ENCODE measurements at places on chromosomes 12 and 14.

DNA sequence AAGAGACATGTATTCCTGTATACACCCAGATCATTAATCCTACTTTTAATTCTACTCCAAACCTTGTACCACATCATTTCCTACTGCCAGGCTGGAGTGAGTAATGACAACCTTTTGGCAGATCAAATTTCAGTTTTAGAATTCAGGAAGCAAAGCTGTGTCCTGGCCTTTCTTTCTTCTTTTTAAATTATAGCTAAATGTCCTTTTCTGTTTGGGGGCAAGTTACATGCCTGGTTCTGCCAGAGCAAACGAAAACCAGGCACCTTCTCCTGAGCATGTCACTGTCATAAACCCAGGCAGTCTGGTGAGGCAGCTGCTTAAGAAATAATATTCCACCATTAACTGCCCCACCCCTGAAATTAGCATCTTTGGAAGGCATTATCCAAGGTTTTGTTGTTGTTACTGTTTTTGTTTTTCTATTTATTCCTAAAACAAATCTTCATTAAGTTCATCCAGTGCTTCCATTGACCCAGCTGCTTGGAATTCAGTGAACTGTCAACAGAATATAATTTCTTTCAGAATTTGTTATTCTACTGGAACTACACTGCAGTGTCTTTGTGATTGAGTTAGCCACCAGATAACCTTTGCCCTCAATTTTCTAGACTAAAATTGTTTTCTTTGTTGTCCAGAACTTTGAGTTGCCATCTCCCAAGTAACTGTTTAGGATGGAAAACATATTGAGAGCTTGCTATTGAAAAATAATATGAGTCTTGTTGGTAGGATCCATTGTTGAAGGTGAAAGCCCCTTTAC, 33.2 kb downstream of the SAMD4A start:
- peak; percentile 32 for DNase-seq

- no peak for DNase-seq
Observed at GRCh38 chr12:131774576-131775391, 53.4 kb upstream of the MMP17 start.

DNA sequence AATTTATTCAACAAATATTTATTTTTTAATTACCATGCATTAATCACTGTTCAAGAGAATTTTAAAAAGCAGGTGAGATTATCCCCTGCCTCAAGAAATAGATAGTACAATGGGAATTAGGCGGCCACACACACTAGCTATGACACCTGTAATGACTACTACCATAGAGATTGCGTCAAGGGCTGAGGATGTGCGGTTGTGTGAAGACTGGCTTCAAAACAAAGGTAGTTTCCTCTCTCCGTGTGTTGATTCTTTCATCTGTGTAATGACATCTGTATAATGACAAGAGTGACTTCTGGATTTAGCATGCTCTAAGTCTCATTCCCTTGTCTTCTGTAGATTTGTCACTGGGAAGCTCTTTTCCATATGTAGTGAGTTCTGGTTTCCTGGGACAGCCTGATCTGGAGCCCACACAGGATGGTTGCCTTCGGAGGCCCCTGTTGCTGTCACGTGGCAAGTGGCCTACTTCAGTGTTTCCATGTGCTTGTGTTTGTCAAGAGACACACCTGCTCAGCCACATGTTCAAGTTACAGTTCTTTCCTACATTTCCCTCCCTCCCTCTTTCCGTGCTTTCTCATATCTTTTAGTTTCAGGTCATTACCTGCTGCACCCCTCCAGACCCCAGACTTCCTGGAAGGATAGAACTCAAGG, 64.3 kb downstream of the GALNT8 start:
- DNase-seq = no peak

DNA sequence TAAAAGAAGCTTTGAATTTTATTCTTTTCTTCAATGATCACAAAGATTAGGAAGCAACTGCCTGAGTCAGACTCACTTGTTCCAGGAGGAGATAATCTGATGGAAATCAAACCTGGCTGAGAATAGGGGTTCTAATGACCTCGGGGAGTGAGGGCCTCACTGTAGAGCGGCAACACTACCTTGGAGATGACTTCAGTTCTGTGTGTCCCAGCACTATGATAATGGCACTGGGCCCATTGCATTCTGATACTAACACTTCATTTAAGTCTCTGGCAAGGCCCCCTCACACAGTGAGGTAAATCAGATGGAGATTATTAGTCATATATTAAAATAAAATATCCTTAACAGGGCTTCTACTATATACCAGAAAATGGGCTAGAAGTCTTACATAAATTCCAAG, 233.3 kb upstream of the EGLN3 start:
- DNase-seq = no peak

DNA sequence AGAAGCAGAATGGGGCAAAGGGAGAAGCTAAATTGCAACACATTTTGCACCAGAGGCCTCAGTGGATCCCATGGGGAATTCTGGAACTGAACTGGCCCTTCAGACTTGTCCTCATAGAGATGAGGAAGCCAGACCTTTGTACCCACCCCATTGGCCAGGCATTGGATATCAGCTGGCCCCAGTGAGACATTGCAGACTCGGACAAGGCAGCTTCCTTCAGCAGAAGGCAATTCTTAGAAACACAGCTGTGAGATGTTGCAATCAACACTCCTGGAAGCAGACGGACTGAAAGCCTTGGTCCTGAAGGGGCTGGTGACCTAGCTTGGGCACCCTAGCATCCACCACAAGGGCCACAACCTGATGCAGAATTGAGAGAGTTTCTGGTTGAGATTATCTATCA, 218.1 kb downstream of the MSRB3 start:
- peak; percentile 35 for DNase-seq

DNA sequence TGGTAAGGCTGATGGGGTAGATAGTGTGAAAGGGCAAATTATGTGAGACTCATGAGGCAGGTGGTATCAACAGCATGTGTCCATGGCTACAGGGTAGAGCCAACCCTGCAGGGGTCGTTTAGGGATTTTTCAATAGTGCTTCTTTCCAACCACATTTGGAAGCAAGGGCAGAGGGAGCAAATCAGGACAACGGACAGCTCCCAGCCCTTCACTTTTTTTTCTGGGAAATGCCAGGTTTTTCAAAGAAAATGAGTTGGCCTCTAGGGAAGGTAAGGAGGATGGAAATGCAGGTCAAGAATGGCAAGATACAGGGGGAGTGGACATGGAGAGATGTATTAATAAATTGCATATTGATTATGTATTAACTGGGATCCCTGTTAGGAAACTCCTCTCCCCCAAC, 4.9 kb upstream of the CMA1 start:
- no peak for DNase-seq

GRCh38 chr12:96078231-96079135, 43.1 kb upstream of the LTA4H start:
- no peak for DNase-seq

GRCh38 chr12:9615420-9616136, 7.9 kb upstream of the KLRB1 start:
- DNase-seq = no peak

- DNase-seq = no peak
Observed at GRCh38 chr12:130863298-130863697, 8.6 kb upstream of the RAN start.

GRCh38 chr12:50597200-50598195, 92.7 kb downstream of the DIP2B start:
- DNase-seq = peak; percentile 67

- DNase-seq = no peak
Observed at GRCh38 chr12:112971248-112971647, 7.1 kb upstream of the OAS2 start.

GRCh38 chr12:108717243-108717642, 14.1 kb downstream of the CORO1C start:
- no peak for DNase-seq

DNA sequence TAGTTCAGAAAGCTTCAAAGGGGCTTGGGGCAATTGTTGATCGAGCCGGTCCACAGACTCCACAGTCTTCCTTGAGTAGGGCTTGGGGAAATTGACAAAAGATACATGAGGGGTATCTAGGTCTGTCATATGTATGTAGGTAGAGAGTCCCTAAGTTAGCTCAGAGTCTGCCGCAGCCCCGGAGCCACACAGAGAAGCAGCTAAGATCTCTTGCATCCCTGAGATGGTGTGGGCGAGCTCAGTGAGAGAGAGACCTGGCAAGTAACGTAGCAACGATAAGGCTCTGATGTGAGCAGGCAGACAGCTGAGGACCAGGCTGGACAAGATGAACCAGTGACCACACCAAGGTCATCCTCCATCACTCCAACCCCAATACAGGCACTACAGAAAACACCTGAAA, 297.6 kb downstream of the TMEM132D start:
- DNase-seq = no peak

GRCh38 chr14:75725481-75725880, 64.4 kb downstream of the TTLL5 start:
- DNase-seq = no peak

- no peak for DNase-seq
Observed at GRCh38 chr12:110739488-110739887, 3.2 kb downstream of the PPP1CC start.

DNA sequence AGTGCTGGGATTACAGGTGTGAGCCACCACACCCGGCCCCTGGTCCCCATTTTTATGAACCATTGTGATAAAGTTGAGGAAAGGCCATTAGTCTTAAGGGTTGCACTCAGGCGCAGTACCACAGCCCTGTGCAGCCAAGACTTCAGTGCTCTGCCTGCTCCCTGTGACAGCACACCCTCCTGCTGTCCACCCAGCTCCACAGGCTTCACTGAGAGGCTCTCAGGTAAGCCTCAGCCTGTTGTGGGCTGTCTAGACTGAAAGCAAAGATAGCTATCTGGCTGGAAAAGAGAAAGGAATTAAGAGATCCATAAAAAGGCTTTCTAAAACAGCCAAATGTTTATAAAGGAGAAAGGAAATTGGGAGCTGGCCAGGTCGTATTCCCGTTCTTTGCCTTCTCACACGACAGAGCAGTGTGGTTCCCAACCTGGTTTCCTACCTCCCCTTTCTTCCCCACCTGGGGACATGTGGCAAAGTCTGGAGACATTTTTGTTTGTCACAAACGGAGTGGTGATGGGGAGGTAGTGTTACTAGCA, 19.1 kb upstream of the DNM1L start:
- DNase-seq = no peak

- DNase-seq = no peak
Observed at GRCh38 chr14:71230897-71231296, 323.6 kb downstream of the PCNX1 start.

DNA sequence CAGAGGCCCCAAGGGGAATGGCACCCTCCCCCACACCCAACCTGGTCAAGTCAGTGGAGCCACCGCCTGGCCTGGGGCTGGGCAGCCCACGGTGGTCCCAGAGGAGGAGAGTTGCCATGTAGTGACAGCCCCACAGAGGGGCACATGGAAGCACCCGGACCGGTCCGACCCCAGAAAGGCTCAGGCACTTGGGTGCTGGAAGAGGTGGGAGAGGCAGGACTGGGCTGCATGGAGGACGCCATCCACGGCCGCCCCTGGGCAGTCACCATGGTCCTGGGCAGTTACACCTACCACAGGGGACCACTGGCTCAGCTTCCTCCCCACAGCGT, 37.9 kb upstream of the TMEM179 start:
- DNase-seq = no peak

DNA sequence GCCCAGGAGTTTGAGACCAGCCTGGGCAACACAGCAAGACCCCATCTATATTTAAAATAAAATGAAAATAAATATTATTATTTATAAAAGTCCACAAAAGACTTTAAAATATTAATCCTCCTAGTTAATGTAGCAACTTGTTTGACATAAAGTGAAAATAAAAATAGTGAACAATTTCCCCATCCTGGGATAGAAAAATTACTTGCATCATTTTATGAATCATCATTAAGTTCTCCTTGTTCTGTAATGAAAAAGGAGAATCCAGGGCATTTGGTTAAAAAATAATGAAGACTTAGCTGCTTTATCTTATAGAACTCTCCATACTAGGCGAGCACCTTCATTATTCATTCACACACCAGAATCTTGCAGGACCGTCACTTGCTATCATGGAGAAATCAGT, 66.1 kb downstream of the ELK3 start:
- no peak for DNase-seq

GRCh38 chr12:105756961-105757360, 381.8 kb downstream of the NUAK1 start:
- DNase-seq = no peak

GRCh38 chr14:51552275-51552674, 99.4 kb upstream of the FRMD6 start:
- peak; percentile 34 for DNase-seq

DNA sequence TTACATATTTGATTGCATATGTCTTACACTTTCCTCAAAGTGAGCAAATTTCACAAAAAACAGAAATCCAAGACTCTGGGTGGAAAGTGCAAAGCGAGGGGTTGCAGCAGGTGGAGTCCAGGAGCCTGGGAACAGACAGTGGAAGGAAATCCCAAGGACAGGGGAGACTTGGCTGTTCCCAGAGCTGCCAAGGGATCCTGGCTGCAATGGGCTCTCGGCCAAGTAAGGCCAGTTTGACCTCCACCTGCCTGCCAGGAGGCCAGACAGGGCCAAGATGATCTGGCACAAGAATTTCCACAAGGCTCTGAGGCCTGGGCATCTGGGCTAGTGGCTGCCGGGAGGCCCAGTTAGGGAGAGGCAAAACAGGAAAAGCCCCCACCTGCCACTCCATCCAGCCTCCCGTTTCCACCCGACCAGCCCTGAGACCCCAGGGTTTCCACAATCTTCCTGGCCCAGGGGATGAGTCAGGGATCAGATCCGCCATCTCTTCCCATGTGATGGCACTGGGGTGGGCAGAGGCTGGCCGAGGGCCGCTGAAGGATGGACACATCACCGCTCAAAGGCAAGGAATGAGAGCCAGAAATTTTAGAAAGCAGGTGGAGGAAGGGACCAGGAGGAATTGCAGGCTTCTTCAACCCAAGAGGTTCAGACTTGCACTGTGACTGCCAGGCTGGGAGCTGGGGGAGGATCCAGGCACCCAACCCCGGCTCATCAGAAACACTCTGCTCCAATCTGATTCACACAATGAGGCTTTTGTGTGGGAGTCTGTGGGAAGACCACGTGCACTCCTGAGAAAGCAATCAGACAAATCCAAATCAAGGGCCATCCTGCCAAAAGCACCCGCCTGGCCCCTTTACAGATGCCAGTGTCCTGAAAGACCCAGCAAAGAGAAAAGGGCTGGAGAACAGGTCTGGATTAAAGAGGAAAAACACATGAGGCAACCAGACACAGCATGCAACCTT, 16.3 kb downstream of the SCARB1 start:
- DNase-seq = no peak

GRCh38 chr12:16658699-16659098, 52.7 kb upstream of the LMO3 start:
- DNase-seq = no peak

DNA sequence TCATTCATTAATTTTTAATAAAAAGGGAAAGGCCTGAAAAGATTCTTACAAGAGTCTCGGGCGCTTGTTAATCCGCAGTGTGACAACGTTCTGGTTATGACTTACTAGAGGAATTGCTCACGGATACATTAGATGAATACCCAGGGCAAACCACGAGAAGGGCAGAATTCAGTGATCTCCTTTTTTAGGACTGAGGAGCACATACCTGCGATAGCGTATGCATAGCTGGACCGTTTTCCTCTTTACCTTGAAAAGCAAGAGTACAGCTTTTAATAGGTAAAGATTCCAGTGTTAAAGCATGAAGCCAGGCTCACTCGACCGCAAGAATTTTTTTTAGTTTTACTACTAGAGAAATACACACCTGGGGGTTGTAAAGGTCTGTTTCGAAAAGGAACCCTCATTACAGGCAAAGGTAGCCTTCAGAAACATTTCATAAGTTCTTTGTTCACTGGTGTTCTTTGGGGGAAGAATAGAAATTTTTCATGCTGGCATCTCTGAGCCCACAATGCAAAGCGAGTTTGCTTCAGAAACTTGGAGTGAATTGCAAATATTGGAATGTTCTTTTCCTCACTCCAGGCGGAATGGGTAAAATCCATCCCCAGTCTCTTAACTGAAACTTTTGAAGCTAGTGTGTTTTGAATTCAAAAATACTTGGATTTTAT, 953 bp downstream of the MAPK1IP1L start:
- DNase-seq = no peak
